ENCODE measurements at places on chromosomes 5 and 9.

GRCh38 chr9:20658677-20659473, 25.2 kb upstream of the FOCAD start:
- DNase-seq = no peak

DNA sequence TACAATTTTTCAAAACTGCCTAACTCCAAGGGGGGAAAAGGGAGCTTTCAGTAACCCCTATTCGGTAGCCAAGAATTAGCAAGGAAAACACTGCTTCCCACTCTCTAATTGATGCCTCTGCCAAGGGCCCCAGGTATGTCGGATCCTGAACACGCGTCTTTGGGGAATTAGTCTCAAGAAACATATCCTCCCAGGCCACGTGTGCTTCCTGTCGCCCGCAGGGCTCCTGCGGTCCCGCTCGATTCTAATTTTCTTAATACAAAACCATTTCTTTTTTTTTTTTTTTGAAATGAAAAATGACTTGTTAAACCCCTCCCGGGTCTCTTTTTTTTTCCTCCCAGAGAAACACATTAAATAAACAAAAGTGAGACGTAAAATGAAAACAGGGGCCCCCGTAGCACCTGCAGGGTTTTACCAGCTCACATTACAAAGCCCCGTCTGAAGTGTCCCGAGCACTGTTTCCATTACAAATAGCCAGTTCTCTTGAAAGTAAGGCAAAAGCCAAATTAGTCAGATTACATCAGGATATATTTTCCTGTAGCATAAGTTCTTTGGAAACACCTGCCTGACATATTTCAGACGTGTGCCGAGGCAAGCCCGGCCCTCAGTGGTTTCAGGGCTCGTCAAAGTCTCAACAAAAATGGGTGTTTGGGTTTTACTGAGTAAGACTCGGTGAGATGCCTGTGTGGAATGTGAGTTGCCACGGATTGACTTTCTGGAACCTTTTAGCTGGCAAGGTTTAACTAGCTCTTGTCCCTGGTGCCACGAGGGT, 21.5 kb downstream of the SMIM23 start:
- DNase-seq = no peak

GRCh38 chr9:136927343-136928271, 16.9 kb downstream of the FBXW5 start:
- DNase-seq = no peak

GRCh38 chr5:36765876-36766275, 110.7 kb upstream of the NIPBL start:
- DNase-seq = no peak

DNA sequence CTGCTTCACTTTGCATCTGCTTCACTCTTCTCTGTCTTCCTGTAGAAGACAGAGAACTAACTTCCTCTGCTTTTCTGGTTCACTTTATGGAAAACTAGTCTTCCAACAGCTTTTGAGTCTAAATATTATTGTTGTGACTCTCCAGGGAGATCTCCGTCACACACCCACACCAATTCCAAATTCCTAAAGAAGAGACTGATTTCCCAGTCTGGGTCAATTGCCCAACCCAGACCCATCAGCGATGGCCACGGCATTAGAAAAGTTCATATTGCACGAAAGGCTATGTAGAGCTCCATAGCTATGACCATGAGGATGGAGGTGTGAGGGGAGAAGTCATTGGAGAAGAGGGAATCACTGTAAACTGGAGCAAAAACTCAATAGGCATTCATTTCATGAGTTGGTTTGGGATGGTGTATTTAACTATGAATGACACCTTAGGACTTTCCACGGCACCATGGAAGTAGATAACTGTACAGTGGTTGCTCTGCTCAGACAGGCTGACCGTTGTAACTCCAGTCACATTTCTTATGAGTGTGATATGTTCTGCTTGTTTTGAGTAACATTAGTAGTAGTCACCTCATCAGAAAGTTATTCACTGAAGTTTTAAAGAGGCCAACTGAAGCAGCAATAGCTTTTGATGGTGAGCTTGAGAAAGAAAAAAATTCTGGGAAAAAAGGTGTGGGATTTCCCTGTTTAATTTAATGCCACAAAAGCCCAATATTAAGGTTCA, 78.1 kb upstream of the MAMDC2 start:
- no peak for DNase-seq

DNA sequence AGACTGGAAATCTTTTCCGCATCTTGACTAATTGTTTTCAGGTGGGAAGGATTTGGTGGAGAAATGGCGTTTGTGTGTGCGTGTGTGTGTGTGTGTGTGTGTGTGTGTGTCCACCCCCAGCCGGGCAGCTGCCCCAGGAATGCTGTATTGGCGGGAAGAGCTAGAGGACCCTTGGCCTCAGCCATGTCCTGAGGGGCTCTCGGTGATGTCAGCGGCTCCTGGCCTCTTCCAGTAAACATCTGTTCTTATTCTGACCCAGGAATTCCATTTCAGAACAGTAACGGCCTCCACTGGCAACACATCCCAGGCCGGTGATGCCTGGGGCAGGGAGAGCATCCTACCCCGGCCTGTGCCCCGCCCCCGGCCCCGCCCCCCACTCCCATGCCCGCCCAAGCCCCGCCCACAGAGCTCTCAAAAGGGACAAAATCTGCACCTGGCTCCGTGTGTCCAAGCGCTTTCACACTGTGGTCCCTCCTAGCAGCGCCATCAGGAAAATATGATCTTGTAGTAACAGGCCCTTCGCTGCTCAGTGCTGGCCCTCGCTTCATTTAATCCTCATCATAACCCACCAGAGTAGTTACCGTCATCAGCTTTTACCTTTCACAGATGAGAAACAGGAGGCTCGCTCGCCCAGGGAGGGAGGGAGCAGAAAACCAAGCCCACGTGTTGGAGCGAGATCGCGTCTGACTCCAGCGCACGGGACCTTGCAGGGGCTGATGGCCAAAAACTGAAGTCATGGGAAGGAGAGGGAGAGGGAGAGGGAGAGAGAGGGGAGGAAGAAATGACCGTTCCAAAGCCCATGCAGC, 18.9 kb downstream of the ADAMTS2 start:
- no peak for DNase-seq

- no peak for DNase-seq
Observed at GRCh38 chr9:23011669-23012068, 565.0 kb downstream of the DMRTA1 start.

DNA sequence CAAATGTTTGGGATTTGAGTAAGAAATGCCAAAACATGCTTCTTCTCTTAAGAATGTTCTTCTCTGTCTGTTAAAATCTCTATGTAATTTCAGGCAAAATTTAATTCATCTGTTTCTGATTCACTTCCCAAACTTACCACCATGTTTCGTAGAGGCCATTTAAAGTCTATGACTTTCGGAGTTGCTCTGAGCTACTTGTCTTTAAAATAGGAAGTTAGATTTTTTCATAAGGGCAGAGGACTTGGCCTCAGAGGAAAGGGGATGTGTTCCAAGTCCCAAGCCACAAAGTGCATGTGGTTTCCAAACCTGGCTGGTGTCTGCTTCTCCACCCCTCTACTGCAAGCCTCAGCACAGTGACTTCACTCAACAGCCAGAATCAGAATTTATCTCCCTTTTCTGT, 111.3 kb upstream of the ADRA1B start:
- no peak for DNase-seq

DNA sequence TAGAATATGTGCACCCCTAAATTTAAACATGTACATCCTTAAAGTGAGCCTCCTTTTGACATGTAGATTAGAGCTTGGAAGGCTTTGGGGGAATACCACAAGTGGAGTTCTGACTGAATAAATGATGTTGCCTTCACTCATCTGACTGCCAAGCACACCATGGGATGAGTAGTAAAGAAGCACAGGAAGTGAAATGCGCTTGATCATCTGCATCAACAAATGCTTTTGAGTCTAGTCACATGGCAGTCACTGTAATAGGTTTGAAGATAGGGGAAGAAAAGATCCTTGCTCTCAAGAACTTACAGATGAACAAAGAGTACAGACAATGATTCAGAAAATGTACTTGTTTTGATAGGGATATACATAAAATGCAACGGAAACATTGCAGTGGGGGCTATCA, 62.0 kb upstream of the STARD4 start:
- no peak for DNase-seq

- DNase-seq = no peak
Observed at GRCh38 chr5:91024727-91025126, 358.4 kb downstream of the ARRDC3 start.

- no peak for DNase-seq
Observed at GRCh38 chr5:140262221-140262620, 40.7 kb downstream of the PFDN1 start.

- no peak for DNase-seq
Observed at GRCh38 chr9:129682381-129682780, 16.9 kb downstream of the PRRX2 start.

DNA sequence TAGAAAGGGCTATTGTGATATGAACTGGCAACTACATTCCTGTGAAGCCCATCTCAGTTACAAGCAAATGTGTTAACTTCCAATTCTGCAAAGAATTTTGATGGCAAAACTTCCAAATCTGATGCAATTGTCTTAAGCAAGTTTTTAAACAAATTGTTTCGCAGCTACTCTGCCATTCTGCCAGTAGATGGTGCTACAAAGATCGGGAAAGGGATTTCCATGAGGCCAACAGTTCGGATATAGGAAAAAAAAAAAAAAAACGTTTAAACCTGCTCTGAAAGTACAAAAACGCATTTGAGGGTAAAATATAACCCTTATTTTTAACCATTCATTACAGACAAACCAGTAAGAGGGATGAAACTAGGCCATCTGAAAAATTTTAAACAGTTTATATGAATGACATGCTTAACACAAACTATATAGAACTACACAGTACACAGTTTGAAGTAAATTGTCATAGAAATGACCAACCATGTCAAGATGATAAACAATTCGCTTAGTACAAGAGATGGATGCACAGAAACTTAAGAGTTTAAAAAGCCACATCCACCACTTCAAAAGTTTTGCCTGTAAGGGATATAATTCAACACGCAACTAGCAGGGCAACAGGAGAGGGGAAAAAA, 2.2 kb downstream of the HNRNPA0 start:
- DNase-seq = no peak

Measured in stimulated activated CD8-positive, alpha-beta memory T cell treated with anti-CD3 and anti-CD28 coated beads, Interleukin-4, amount 100 ng/mL, for 24 hours (primary cell).